ENCODE measurements at places on chromosomes 11 and 22.

DNA sequence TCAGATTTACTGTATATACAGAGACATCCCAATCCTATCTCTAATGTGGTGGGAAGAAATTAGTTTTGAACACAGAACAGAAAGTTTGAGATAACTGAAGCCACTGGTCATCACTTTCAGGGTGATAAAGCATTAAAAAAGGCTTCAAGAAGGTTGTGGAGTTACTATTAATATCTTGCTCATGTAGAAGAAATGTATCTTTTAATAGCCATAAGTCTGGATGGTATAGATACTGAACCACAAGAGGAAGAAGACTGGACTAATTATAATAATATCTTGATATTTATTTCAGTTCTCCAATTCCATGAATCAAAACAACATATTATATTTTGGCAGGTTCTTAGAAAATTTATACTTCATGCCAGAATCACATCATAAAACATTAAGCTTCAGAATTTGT is 137.1 kb downstream of the TMEM135 start:
- DNase-seq = no peak

GRCh38 chr11:65917434-65918210 is 1.2 kb downstream of the C11orf68 start:
- DNase-seq = no peak

GRCh38 chr11:64694026-64694755 is 28.8 kb downstream of the NRXN2 start:
- DNase-seq = no peak

DNA sequence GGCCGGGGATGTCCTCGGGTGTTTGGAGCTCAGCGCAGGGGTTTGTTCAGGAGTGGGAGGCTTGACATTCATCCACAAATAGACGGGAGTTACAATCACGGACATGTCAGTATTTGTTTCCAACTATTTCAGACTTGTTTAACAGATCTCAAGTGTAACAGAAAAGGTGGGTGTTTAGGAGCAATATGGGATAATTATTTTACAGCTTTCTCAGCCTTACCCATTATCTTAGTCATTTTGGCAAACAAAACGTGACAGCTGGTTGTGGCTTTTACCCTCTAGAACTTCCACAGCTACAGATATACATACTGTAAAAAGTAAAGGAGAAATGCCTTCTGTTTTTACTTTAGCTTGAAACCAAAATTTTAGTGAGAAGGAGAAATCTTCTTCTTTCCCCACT is 178.7 kb upstream of the TMEM45B start:
- DNase-seq = no peak

- DNase-seq = peak; percentile 91
Measured at GRCh38 chr11:77589521-77590193, at the start of gene AQP11. AQP11 (plus strand) TSS chr11:77589953; CDS start chr11:77589993, 40 bp downstream.

GRCh38 chr11:57491371-57492061 is 24.0 kb downstream of the SLC43A1 start:
- DNase-seq = peak; percentile 54

- no peak for DNase-seq
Measured at GRCh38 chr11:22157531-22157930, 35.4 kb upstream of the ANO5 start.

DNA sequence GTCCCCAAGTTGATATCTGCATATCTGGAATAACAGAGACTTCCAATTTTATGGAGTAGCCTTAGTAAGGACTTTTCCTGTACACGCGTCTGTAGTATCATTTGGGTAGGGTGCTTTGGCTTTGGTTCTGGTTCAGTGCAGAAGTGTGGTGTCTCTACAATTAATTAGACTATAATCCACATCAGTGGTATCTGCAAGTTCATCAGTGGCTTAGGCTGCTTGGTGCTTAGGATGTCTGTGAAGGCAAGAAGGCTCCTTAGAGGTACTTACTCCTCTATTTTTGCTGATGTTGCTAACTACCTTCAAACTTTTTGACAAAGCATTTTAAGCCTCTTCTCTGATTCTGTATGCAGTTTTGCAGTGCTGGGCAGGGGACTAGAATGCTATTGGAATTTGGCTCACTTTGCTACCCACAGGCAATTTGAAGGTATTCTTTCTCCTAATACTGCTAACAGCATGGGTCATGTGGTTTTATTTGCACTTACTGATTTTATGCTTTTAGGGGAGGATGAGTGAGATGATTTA is 49.4 kb downstream of the KCNQ1OT1 start:
- no peak for DNase-seq

- DNase-seq = no peak
Measured at GRCh38 chr11:112661571-112661970, 299.6 kb upstream of the NCAM1 start.

GRCh38 chr11:132111838-132112237 is 741.4 kb downstream of the NTM start:
- DNase-seq = no peak

GRCh38 chr11:61587541-61587941 is 6.7 kb upstream of the SYT7 start:
- DNase-seq = peak; percentile 72

DNA sequence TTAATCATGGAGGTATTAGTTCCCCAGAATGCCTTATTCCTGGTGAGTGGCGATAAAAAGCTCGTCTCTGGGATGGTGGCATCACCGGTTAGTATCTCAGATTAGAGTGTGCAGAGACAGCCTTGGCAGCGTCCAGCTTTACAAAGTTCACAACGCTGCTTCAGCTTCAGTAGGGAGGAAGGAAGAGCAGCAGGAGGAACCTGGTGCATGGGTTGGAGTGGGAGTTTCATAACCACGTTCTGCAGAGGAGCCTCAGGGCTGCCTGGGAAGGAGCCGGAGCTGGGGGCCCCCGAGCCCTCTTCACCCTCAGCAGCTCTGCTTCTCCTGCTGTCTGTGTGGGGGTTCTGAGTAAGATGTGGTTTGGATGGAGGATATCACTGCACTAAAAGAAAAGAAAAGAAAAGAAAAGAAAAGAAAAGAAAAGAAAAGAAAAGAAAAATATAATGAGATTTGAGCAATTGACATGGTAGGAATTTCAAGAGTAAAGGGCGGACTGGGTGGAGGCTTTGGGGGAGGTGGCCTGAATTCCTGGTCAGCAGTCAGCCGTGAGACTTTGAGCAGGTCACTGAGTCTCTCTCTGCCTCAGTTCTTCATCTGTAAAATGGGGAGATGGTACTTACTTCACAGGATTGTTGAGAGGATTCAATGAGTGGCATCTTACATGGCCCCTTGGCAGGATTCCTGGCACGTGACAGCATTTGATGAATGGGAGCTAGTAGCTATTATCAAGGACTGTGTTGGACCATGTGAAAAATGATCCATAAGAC is 6.5 kb downstream of the ASPHD2 start:
- no peak for DNase-seq

DNA sequence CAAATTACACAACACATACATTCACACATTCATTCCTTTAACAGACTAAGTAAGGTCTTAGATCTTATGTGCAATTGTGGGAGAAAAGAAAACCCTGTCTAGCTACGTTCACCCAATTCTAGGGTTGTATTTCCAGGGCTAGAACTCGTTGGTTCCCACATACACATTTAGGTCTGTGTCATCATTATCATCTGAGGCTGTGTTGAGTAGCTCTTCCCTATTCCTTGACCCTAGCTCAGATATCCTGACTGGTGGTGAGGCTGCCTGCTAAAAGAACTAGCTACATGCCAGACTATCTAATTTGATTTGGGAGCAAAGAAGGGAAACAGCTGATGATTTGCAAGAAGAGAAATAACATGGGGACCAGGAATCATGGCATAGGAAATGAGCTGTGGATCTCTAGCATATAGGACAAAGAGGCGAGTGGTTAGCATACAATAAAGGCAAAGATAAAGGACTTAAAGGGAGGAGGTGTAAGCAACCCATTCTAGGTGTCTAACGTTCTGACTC is 27.5 kb upstream of the OR10G7 start:
- no peak for DNase-seq

- DNase-seq = no peak
Measured at GRCh38 chr11:13786688-13787087, 118.2 kb downstream of the FAR1 start.

DNA sequence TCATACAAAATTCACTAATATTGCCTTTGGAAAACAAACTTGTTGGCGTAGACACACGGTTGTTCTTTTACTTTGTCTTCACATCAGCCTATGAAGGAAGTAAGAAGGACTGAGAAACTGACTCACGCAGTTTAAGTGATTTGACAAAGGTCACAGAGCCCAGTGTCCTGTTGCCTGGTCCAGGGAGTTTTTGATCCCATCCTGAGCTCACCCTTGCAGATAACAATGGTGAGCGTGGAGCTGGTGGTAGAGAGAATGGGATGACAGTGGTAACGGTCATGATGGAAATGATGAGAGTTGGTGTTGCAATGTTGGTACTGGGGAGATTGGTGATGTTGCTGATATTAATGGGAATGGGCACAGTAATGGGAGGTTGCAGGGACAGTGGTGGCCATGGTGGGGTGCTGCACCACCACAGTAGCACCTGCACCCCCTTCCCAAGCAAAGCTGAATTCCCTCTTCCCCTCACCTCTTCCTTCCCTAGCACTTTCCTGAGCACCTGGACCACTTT is 22.0 kb downstream of the CREB3L1 start:
- DNase-seq = no peak

DNA sequence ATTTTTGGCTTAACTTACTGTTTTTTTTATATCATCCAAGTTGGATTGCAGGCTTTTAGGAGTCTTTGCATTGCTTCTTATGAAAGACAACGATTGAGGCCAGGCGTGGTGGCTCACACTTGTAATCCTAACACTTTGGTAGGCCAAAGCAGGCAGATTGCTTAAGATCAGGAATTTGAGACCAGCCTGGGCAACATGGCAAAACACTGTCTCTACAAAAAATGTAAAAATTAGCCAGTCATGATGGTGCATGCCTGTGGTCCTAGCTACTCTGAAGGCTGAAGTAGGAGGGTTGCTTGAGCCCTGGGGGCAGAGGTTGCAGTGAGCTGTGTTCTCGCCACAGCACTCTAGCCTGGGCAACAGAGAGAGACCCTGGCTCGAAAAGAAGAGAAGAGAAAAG is 56.6 kb downstream of the BID start:
- no peak for DNase-seq

- DNase-seq = no peak
Measured at GRCh38 chr11:1785749-1786413, 22.2 kb upstream of the CTSD start.

Measured in nephron progenitor cell (in vitro differentiated cells).